RWPE2 (cell line): ENCODE measurements at places on chromosomes 3 and 15.

DNA sequence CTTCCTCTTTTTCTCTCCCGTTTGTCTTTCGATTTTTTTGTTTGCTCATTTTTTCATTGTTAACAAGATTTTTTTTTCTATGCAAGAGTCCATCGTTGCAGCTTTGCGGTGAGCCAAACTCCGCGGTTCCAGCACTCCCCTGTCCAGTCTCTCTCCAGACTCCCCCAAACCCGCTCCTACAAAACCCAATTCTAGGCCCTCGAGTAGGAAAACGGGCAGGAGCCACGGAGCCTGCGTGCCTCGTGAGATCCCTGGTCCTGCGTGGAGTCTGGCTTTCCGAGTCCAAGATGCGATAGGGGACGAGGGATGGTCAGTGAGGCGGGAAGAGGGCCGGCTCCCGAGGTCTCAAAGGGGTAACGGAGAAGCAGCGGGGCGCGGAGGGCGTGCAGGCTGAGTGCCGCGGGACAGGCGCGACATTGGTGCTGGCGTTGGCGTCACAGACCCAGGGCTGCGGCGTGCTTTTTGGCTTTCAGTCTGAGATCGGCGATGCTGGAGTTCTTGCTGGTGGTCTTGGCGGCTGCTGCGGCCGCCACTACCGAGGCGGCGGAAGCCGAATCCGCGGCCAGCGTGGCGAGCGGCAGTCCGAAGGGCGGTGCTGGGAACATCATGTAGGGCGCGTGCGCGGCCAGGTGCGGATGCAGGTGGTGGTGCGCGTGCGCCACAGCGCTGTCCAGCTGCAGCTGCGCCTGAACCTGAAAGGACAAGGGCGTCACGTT, 8.5 kb downstream of the SHOX2 start:
- no peak for DNase-seq

- no peak for DNase-seq
Measured at GRCh38 chr15:63797901-63798300, 35.8 kb downstream of the HERC1 start.

GRCh38 chr3:128487813-128488635, 5.0 kb downstream of the GATA2 start:
- peak; percentile 89 for DNase-seq

DNA sequence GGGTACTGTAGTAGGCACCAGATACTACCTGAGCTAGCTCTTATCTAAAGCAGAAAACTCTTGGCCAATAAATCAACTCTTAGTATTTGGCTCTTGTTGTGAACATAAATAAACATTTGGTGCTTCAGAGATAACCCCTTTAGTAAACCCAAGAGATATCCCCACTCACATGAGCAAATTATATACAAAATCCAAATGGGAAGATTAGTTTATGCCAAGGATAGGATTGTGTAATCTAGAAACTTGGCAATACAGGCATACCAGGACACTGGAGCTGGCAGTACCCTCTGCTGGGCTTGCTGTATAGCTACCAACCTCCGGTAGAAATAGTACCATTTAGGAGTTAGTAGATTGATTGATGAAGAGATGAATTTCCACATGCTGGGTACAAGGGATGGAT, 127.0 kb downstream of the LIPC start:
- DNase-seq, result no peak

GRCh38 chr3:127590282-127590592, 296 bp downstream of the TPRA1 start:
- DNase-seq, result no peak

DNA sequence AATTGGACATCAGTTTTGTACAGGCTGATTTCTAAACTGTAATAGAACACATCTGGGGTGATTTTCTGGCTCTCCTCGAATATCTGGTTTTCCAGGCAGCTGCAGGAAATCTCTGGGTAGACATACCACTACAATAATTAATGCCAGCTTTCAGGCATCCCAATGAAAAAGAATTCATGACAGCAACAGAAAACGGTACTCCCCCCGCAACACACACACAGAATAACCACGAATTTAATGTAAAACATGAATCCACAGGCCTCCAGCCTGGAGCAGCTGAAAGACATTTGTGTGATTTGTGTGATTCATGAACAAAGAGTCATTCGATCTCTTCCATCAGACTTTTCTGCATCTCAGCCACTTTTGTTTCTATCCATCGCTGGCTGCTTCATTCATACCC, 262.2 kb downstream of the MAGI1 start:
- DNase-seq, result no peak

- DNase-seq, result no peak
Measured at GRCh38 chr3:129697229-129697969, 90.9 kb upstream of the PLXND1 start.

GRCh38 chr3:24678021-24678420, 183.4 kb upstream of the THRB start:
- no peak for DNase-seq

DNA sequence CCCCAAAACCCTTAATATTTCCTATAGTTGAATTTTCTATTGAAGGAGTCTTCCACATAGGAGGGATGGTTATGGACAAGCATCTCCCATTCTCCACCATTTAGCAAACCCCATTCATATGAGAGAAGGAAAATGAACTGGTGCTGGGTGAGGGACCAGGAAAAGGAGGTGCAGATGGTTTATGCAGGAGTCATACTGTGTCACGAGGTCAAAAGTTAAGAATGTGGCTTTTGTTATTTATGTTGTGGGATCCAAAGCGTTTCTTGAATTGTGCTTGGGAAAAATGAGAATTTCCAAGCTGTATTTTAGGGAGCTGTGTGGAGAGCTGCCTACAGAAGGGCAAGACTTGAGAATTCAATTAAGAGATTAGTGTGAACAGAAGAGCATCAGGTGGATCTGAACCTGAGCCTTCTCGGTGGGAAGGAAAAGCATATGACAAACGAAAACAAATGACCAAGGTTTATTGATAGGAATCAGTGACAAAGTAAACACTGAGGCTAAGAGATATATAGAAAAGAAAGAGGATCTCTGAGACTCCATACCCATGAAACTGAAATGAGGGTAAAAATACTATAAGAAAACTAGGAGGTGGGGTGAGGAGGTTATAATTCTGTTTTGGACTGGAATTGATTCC, 473.3 kb upstream of the NR2F2 start:
- DNase-seq, result no peak

GRCh38 chr3:134607054-134608022, 43.5 kb downstream of the KY start:
- DNase-seq, result no peak

DNA sequence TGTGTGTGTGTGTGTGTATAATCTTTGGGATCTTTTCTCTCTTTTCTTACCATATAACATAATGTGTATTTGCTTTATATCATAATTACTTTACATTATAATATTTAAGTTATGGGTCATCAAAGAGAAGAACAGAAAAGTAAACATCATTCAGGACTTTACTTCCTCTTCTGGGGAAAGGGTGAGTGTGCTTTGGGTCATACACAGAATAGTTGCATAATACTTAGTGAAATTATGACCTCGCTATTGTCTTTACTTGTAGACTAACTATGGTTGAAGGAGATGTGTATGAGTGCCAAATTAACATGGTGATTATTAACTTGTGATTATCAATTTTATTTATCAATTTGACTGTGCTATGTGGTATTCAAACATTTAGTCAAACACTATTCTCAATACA, 1086.9 kb downstream of the DIPK2A start:
- no peak for DNase-seq

DNA sequence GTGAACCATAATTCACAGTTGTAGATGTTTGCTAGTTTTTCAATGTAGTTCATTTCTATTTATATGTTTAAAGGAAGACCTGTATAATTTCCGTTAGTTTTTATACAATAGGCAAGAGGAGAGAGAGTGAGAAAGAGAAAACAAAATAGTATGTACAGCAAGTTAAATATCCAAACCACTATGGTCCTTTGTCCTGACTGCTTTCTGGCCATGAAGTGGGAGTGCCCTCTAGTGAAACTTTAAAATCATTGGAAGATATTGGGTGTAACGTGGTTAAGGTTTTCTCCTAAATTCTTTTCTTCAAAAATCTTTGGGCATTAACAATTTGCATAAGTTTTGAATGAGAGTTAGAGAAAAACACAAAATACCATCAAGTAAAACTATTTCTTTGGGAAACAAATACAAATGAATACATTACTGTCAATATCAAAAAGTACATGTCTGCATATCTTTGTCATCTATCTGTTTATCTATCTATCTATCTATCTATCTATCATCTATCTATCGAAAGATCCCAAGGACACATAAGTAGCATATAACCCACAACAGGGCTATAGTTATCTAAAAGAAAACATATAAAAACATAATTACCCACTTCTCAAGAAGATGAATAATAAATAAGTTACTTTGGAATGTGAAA, 534.6 kb upstream of the ATP11B start:
- no peak for DNase-seq

DNA sequence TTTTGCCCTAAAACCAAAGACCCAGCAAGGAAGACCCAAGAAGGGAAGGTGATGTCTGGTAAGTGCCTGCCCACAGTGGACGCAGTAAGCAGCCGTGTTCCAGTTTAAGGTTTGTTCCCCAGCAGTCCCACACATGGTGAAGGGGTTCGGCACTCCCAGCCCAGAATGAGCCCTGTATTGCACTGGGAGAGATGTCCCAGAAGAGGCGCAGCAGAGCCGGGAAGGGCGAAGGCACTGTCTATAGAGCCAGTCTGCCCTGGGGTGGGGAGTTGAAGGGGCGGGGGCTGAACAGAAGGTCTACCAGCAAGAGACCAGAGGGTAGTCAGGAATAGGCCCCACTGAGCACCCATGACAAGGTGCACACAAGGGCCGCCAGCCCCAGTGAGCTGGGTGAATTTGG, 6.4 kb downstream of the TMEM158 start:
- DNase-seq, result no peak

GRCh38 chr15:93033434-93034045, 55.5 kb downstream of the RGMA start:
- peak; percentile 53 for DNase-seq

DNA sequence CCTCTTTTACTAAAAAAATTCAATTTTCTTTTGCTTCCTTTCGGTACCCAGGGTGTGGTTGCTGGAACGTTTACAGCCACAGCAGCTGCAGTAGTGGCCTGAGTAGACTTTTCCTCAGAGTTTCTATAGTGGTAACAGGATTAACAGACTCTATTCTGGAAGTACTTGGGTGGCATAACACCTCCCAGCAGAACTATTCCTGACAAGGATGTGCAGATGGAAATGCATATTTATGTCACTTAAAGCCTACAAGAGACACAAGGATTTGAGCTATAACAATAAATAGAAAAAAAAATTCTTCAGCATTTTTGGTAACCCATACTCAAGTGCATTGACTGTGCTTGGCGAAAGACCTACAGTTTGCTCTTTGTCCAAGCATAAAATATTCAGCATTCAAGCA, 94.0 kb downstream of the MDFIC2 start:
- DNase-seq, result no peak

- DNase-seq, result no peak
Measured at GRCh38 chr3:169103951-169104941, 559.3 kb downstream of the MECOM start.

GRCh38 chr15:67992834-67993233, 61.3 kb upstream of the PIAS1 start:
- no peak for DNase-seq

DNA sequence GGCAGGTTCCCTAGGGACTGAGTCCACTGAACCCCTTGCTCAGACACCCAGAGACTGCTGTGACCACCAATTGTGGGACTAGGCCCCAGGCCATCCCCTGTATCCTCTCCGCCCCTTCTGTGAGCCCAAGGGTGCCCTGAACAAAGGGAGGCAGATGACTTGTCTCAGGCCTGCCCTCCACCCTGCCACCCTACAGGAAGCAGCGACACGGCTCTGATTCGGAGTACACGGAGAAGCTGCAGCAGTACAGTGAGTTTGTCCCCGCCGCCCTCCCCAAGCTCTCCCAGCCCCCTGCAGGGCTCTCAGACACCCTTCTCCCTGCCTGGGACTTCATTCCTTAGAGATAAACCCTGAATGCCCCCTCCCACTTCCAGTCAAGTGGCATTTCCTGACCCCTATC, 16.6 kb downstream of the EPHB3 start:
- no peak for DNase-seq

- no peak for DNase-seq
Measured at GRCh38 chr15:86432861-86433260, 353.2 kb downstream of the AGBL1 start.

GRCh38 chr3:170765419-170766078, 104.4 kb downstream of the RPL22L1 start:
- DNase-seq, result no peak

GRCh38 chr3:111712294-111713167, 117.4 kb upstream of the ZBED2 start:
- DNase-seq, result no peak

DNA sequence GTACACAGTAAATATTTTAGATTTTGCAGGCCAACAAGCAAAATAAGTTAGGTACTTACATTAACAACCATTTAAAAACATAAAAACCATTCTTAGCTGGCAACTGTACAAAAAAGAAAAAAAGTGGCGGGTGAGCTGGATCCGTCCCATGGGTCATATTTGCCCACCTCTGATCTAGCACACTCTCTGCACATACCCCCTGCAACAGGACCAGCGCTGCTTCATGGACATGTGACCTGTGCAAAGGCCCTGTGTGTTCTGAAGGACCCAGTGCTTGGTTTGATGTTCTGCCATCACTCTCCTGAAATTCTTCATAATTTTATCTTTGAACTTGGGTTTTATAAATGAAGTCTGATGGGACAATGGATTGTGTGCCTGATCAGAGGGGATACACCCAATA, 72.5 kb upstream of the ACAN start:
- no peak for DNase-seq

- DNase-seq, result no peak
Measured at GRCh38 chr3:149726716-149727407, 25.4 kb downstream of the COMMD2 start.

GRCh38 chr3:106018102-106018501, 149.3 kb upstream of the CBLB start:
- DNase-seq, result no peak

DNA sequence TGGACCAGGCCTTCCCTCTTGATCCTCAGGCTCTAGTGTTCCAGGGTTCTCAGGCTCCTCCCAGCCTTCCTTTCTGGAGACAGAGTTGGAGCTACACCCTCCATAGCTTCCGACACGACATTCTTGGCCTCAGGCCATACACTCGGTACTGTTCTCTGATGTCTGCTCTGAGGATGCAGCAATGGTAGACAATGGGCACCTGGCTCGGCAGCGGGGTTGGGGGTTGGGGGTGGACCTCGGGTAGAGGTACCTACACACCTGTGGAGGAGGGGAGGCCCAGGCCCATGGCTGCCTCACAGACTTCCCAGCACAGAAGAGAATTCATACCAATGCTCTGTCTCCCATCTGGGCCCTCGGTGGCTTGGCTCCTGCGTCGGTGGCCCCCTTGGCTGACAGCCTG, 21.4 kb downstream of the CCDC13 start:
- peak; percentile 45 for DNase-seq
